ENCODE measurements at places on chromosomes 6 and 20.

DNA sequence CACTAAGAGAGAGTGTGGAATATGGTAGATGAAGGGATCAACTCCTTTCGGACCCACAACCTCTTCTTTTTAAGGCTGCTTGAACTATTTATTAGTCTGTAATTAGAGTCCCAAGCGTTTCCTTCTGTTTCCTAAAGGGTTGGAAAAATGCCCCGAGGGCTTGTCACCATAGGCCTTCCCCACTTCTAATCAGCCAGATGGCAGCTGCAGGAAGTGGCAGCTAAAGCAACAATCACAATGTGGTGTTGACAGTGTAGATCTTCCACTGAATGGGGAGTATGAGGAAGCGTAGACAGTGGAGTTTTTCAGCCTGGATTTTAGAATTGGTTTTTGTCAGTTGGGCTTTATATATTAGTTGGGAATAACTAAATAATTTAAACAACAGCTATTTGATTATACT lies 40.6 kb downstream of the SLC35D3 start:
- no peak for DNase-seq

DNA sequence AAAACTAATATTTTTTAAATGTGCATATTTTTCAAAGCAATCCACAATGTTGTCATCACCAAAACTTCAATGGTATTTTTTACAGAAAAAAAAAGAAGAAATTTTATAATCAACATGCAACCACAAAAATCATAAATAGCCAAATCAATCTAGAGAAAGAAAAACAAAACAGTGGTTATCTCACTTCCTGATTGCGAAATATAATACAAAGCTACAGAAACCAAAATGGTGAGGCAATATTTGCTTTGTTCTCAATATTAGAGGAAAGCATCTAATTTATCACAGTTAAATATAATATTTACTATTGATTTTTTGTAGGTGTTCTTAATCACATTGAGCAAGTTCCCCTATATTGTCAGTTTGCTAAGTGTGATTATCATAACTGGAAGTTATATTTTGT lies 720.7 kb upstream of the ADGRB3 start:
- DNase-seq, result peak; percentile 11

DNA sequence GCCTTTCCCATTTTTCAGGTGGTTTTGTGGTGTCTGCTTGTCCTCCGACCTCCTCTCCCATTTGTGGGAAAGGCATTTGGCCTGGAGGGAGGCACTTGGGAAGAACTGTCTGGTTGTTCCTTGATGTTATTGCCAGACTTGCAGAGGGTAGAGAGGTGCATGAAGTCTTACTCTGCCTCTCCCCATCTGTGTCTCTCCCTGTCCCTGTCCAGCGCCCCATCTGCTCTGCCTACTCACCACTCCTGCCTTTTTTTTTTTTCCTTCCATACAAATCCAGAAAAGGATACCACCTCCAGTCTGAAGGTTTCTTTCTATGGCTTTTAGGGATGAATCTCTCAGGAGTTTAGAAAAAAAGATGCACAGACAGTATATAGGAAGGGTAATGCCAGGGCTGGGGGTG lies 19.8 kb downstream of the PPARD start:
- DNase-seq, result no peak

DNA sequence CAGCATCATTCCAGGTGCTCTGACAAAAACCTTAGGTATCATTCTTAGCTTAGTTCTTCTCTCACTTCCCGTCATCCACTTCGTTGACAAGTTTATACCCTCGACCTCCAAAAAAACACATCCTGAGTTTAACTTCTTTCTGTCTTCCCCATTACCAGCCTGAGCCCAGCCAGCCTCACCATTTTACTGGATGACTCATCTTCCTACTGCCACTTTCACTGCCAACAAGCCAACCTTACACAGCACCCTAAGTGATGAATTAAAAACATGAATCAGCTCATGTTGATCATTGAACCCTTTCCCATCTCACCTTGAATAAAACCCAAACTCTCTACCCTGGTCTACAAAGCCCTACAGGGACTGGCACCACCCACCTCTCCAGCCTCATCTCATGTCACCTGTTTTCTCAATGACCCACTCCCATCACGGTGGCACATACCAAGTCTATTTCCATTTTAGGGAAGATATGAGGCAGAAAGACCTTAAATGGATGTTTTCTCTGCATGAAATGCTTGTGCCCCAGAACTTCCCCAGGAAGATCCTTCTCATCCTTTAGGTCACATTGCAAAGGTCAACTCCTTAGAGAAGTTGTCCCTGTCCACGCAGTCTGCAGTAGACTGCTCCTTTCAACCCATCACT lies 9.9 kb upstream of the UST start:
- peak; percentile 37 for DNase-seq

DNA sequence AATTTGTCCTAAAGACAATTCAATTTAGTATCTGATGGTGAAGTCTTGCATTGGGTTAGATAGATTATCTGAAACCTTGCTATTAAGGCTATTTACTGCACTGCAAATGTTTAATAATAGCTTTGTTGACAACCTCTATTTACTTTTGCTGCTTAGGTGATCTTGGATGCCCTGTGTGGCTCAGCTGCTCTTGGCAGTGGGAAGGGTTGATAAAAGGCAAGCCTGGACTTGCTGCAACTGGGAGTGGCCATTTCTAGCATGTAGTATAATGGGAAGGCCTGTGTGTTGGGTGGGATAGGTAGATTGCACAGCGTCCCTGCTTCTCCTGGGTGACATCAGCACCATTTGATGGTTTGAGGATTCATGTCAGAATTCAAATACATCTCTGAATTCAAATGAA lies 49.1 kb downstream of the ARMC2 start:
- no peak for DNase-seq
